ENCODE measurements at places on chromosomes 6 and 20.

- DNase-seq: no peak
Observed at GRCh38 chr6:16056263-16056870, 72.5 kb upstream of the MYLIP start.

GRCh38 chr6:85360794-85361642 lies 88.9 kb upstream of the NT5E start:
- no peak for DNase-seq

DNA sequence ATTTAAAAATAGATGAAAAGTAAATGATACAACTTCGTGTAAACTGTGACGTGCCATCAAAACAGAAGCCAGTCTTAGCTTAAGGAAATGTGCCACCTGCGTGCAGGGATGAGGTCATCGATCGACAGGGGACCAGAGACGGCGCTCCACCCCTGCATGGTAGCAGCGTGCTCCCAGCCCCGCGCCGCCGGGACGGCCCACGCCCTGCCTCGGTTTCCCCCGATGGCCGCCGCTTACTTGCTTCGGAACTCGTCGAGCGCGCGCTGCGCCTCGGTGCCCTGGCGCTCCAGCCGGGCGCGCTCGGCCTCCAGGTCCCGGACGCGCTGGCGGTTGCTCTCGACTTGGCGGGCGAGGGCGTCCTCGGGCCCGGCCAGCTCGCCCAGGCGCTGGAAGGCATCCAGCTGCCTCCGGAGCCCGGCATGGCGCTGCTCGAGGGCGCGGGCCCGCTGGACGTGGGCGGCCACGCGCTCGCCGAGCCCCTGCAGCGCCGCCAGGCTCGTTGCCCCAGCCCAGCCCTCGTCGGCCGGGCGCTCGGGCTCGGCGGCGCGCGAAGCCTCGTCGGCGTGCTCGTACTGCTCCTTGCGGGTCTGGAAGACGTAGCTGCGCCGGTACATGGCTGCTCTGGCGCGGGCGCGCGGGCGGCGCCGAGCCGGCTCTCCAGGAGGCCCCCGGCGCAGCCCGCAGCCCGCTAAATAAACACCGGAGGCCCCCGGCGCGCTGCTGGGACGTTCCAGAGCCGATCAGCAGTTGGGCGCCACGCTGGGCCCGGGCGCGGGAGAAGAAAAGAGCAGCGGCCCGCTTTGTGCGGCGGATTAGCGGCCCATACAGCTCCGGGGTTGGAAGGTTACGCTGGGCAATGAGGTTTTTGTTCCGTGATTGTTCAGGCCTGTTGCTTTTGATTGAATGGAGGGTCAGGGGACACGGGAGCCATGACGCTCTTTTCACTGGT lies at the start of gene BFSP1:
TSS of gene BFSP1 (minus strand) at position 664 of the 949 bp plus-strand sequence. CDS start at position 614, 50 bp downstream.
- peak; percentile 75 for DNase-seq

- DNase-seq: no peak
Observed at GRCh38 chr6:139373928-139374356, 506 bp downstream of the CITED2 start.

DNA sequence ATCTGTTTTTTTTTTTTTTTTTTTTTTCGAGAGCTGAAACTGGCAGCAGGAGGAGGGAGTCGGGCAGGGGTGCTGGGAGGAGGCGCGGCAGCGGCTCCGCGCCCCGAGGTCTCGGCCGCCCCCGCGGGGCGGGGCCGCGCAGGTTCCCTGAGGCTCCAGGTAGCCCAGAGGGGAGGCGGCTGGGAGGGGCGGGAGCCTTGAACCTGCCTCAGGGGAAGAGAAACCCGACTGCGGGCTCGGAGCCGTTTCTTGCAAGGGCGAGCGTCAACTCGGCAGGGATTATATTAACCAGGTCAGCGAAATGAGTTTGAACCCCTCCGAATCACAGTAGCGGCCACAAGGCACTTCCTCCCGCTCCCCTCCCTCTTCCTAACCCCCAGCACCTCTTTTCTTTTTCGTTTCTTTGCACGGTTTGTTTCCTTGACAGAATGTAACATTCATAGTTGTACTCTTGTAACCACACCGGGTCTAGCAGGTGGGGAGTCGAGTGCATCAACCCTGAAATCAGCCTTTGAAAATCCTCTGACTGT lies 2.0 kb downstream of the MYB start:
- DNase-seq: no peak

DNA sequence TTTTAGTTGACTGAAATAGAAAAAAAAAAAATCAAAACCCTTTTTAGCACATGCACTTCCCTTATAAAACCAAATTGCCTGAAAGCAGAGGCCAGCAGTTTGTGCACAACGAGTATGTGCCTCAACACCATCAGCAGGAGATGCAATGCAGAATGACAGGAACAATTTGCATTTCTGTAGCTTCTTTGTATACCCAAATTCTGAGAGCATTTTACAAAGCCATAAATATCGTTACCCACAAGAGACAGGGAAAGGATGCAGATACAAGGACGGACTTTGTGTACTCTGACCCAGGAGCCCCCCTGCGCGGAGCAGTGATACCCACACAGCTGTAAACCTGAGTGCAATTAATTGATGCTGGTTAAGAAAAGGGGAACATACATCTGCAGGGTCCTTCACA lies 285.6 kb downstream of the PRKN start:
- no peak for DNase-seq

GRCh38 chr6:117498159-117498558 lies 15.7 kb downstream of the DCBLD1 start:
- no peak for DNase-seq

GRCh38 chr6:14912226-14912625 lies 333.6 kb upstream of the JARID2 start:
- no peak for DNase-seq

- DNase-seq: no peak
Observed at GRCh38 chr6:35850208-35850607, 45.1 kb downstream of the LHFPL5 start.

DNA sequence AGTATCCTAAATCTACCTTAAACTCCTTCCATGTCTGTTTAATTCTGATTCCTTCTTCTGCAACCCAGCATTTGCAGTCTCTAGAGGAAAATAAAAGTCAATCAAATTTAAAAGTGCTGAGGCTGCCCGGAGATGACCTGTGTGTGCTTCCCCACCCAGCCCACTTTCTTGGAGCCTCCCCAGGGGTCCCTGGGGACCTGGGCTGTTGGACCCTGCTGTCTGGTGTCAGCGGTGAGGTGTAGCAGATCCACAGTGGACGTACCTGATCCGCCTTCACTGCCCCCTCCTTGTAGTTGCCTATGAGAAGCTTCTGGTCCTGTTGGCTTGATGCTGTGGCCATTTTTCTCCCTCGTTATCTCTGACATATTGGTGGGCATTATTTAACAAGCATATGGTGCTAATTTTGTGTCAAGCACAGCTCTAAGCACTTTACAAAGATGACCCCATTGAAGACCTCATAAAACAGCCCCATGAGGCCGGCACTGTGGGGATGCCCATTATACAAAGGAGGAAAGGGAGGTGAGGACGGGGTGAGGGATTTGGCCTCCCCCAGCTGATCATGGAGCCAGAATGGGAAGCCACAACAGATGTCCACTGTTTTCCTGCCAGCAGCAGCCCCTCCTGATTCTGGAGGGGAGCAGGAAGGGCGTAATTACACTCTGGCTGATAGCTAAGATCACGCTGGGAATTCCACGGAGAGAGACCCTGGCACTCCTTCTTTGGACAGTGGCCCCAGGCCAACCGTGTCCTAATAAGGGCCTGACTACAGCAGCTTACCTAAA lies 628.2 kb downstream of the CDH26 start:
- DNase-seq: no peak

DNA sequence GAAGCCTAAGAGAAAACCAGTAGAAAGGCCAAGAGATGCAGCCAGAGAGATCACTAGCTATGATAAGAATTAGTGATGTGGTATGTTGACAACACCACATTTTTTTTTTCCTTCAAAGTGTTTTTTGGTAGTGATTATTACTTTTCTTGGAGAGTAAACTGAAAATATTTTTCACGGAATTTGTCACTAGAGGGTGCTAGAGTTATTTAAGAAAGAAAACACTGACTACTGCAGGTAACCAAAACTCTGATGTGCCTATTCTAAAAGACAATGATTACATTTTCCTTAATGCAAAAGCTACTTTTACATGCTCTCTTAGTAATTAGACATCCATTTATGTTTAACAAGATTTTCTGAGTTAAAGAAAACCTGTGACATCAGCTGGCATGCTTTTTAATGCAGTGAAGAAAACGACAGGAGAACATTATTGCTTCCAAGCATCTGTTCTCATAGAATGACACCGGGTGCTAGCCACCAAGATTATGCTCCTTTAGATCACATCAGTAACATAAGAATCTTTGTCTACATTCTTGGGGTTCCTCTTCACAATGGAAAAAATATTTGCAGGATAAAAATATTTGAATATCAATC lies 28.8 kb downstream of the RWDD2A start:
- DNase-seq: no peak

- DNase-seq: no peak
Observed at GRCh38 chr20:33840759-33841435, 29.7 kb downstream of the CHMP4B start.

GRCh38 chr6:162177746-162178145 lies 549.8 kb downstream of the PRKN start:
- peak; percentile 43 for DNase-seq

- no peak for DNase-seq
Observed at GRCh38 chr20:17612287-17612991, 42.6 kb downstream of the DSTN start.

DNA sequence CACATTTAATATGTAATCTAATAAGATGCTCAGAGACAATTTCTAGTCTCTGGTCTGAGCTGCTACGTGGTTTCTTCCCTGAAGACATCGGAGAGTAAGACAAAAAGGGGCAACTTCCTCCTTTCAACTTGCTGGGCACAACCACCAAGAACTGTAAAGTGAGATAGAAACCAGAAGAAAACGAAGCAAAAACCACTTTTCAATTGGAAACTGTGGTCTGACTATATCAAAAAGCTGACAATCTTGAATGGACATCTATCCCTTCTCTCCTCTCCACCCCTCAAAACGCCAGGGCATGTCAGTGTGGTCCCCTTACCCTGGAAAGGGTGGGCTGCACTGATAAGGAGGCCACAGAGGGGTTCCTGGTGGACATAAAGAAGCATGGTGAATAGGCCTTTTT lies 269.1 kb downstream of the CD83 start:
- no peak for DNase-seq

DNA sequence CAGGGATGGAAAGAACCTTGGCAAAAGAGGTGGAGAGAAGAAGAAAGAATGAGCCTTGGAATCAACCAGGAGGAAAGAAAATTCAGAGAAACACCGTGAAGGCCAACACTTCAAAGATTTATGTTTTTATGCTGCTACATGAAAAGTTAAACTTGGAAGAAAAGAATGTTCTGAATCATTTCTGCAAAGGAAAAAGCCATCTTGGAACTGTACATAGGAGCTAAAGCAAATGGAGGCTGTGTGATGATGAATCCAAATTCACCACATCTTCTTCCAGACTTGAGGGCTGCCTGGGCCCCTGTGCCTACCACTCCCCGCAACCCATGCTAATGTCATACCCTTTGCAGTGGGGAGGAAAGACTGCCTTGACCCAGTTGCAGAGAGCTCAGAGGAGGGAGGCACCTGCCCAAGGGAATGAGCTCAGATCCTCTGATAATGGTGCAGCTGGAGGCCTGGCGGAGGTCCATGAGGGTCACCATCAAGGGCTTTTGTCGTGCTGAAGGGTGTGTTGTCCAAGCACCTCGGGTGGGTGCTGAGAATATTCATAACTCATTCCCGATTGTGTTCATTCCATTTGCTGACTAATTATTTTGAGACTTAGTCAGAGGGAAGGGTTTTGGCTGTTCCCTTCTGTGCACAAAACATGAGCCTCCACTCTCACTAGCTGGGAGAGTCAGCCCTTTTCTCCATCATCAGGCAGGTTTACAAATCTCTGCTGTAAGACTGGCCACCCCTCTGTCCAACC lies 245.8 kb upstream of the JAG1 start:
- DNase-seq: no peak

- no peak for DNase-seq
Observed at GRCh38 chr6:81938014-81938856, 185.8 kb upstream of the TENT5A start.

DNA sequence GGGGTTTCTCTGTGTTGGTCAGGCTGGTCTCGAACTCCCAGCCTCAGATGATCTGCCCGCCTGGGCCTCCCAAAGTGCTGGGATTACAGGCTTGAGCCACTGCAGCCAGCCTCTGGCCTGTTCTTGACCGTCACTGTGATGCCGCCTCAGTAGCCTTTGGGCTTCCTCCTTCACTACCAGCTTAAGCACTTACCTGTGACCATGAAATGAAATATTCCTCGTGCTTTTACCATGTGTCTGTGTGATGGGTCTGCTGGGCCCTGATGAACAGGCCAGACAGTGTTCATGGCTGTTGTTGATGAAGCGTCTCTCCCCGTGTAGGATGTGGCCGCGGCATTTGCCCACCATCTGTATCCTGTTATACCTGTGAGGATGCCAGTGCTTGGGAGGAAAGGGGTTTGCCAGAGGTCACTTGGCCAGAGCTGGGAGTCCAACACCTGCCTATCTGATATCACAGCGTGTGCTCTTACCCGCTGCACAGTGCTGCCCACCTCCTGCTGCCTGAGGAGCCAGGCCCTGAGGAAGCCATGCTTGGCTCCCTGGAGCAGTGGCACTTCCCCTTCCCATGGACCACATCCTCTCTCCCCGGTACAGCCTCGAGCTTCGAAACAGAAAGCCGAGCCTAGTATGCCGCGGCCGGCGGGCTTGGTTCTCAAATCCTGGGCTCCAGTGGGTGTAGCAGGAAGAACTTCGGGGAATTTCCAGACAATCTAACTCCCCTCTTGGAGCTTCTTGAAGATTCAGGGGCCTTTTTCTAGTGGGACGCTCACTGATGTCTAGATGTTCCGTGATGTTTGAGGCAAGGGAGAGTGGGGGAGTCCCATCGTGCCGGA lies 167.9 kb downstream of the ZDHHC14 start:
- DNase-seq: no peak

GRCh38 chr20:37956107-37956585 lies 53.2 kb downstream of the VSTM2L start:
- DNase-seq: no peak

DNA sequence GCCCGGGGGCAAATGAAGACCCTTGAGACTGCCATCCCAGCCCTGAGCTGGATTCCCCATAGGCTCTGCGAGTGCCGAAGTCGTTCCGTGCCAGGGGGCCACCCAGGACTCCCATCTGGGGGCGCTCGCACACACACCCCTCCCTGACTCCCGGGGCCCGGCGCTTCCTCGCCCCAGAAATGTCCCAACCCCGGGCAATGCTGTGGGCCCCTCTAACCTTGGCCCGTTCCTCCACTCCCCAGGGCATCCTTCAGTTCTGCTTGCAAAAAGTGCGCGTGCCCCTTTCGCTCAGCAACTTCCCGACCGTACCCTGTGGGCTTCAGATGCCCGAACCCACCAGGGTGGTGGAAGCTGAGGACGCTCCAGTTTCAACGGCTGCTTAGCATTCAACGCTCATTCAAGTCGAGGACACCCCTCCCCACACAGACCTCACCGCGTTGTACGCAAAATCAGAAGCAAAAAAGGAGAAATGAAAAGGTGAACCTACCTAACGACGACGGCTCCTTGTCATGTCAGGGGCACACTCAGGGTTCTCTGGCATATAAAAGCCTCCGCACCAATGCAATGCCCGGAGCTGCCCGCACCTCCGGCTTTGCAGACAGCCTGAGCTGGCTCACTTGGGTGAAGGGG lies 25.3 kb downstream of the RIPOR2 start:
- DNase-seq: no peak

DNA sequence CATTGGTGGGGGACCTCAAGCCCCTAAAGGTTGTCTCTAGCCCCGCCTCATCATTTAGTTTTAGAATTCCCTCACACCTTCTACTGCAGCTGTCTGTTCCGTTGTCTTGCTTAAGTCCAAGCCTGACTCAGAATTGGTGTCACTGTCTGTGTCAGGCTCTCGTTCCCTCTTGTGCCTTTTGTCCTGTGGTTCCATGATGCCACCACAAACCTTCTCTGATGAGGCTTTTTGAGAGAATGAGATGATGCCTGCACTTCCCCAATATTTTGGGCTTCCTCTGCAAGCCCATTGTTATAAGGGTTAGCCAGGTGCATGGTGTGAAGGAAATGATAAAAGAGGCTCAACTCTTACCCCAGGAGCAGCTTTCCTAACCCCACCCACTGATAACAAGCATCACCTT lies 8.1 kb upstream of the AKIRIN2 start:
- no peak for DNase-seq
